ENCODE measurements at places on chromosomes 4 and X.

- H3K4me1 ChIP-seq: no peaks in the 10 kb centered on the region
- no peaks in the 10 kb centered on the region for H3K36me3 ChIP-seq
- H3K27ac ChIP-seq: no peak overlapping the region
- DNase-seq: no peak
Observed at GRCh38 chr4:110821186-110821585, 198.3 kb upstream of the PITX2 start.

DNA sequence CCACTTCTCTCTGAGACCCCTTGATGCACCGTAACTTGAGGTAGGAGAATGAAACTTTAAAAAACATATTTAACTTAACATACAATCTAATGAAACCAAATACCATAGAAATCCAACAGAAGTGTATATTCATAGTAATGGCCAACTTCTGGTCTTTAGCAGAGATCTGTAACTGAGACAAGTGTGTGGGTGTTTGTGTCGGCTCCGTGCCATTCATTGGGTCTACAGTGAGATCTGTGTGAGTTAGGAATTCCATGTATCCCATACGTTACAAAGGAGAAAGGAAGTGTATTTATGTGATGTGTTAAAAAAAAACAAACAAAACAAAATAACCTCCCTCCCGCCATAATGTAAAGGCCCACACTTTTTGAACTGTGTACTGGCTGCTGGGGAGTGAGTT, 348.0 kb upstream of the NR3C2 start:
- no peaks in the 10 kb centered on the region for H3K4me1 ChIP-seq
- no peak overlapping the region for H3K27ac ChIP-seq
- no peaks in the 10 kb centered on the region for H3K27me3 ChIP-seq

DNA sequence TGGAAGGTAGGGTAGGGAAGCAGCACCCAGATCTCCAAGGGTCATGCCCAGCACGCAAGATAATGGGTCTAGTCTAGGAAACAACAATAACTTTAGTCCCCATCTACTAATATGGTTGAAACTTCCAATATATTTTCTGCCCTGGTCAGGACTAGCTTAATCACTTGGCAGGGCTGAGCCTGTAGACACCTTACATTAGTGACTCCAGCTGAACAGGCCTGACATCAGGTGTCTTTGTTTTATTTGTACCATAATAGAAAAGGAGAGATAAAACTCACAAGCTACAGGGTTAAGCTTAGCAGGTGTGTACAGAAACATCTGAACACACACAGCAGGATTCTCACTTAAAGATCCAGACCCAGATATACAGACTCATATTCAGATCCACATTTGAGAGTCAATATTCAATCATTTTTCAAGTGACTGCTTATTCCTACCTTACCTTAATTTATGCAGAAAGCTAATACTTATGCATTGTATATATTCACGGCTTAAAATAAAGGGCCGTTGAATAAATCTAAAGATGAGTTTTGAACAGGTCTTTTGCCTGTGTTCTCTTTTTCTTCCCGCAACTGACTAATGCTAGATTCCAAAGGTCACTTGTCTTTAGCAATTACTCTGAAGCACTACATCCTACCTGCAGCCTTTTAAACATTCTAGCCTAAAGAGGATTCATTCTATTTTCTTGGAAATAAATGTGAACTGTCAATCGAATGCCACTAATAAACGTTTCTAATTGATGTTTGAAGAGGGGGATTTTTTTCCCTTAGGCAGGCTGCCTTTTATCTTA, 745.3 kb downstream of the RPA4 start:
- no peak overlapping the region for H3K4me3 ChIP-seq
- H3K27ac ChIP-seq: no peak overlapping the region
- H3K27me3 ChIP-seq: no peaks in the 10 kb centered on the region
- no peak for DNase-seq

DNA sequence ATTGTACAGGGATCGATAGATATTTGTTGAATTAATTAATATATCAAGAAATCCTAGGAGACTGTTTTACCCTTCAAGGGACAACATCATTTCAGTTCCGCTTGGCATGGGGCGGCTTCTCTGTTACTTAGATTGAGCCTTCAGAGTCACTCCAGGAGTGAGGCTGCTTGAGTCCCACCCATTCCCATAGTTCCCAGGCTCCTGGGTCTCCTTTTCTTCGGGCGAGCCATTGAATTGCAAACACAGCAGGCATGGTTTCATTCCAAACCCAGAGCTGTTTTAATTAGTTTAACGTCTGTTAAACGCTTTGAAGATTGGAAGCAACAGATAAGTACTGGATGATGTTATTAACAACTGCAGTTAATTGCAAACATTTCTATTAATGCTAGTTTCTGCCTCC, 571 bp upstream of the EDA start:
- H3K4me1 ChIP-seq: peaks cover 4% of the 10 kb centered on the region
- H3K4me3 ChIP-seq: peak overlapping the region; percentile 72
- no peak for DNase-seq
- no peaks in the 10 kb centered on the region for H3K36me3 ChIP-seq
- no peak overlapping the region for H3K27ac ChIP-seq
- H3K27me3 ChIP-seq: peaks cover 11% of the 10 kb centered on the region

DNA sequence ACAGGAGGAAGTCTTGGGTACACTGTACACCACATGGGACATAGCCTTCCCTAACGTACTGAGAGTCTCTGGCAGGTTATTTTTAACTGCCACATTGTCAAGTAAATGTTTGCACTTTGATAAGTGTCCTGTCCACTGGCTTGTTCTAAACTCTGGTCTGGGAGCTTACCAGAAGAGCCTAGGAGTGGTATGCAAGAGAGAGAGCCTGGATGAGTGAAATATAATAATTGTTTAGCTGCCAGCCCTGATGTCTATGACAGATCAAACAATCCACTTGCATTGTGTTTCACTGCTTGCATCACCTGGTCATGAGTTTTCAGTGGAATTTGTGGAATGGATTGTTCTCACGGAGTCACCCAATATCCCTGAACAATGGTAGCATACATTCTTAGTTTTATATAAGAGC, 91.6 kb downstream of the SHROOM3 start:
- peaks cover 10% of the 10 kb centered on the region for H3K27me3 ChIP-seq
- H3K4me1 ChIP-seq: no peaks in the 10 kb centered on the region
- no peaks in the 10 kb centered on the region for H3K36me3 ChIP-seq
- H3K4me3 ChIP-seq: no peak overlapping the region
- no peak overlapping the region for H3K27ac ChIP-seq

DNA sequence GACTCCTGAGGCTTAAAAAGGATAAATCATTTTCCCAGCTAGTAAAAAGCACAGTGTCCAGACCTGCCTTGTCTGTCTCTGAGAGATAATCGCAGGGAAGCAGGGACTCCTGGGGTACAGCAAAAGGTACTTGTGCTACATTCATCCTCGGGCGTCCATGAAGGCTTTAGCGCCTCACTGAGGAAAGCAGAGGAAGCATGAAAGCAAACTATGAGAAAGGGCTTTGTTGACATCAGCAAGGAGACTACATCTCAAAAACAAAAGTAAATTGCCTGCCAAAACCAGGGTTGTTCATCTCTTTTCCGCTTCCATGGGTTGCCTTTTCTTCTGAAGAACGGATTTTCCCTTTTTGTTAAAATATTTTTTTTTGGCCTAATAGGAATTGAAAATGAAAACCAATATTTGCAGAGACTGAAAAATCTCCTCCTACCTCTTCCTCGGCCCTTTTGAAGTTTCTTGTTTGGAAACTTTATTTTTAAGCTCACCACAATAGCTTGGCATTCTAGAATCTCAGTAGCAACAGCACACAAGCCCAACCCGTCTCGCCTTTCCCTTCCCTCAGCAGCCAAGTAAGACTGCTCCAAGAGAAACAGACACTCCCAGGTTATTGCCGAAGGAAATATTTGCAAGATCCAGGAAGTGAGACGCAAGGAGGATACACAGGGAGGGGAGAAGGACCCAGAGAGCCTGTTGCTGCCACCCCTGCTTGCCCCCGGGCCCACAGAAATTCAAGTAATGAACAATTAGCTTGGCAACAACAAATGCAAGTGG, 148.3 kb upstream of the DGKK start:
- no peaks in the 10 kb centered on the region for H3K4me1 ChIP-seq
- no peaks in the 10 kb centered on the region for H3K27me3 ChIP-seq
- H3K36me3 ChIP-seq: no peaks in the 10 kb centered on the region
- H3K4me3 ChIP-seq: no peak overlapping the region
- no peak for DNase-seq

DNA sequence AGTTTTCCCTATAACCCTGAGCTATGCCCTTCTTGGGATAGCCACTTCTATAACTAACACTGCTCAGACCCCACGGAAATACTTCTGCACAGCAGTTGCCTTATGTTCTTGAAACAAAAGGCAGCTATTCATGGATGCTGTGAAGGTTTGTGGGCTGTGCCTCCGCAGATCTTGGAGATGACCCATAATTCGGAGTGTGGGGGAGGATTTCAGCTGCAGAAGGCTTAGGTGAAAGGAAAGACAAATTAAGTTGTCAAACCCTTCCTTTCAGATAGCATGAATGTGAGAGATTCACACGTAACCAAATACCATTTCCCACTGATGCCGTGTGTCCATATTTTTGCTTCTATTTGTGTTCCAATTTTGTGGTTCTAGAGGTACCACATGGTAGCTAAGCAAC, 38.1 kb upstream of the NYX start:
- H3K4me3 ChIP-seq: no peak overlapping the region
- H3K4me1 ChIP-seq: no peaks in the 10 kb centered on the region
- H3K27ac ChIP-seq: no peak overlapping the region
- H3K36me3 ChIP-seq: no peaks in the 10 kb centered on the region
- no peak for DNase-seq

- no peaks in the 10 kb centered on the region for H3K36me3 ChIP-seq
- no peak overlapping the region for H3K27ac ChIP-seq
- peaks cover 9% of the 10 kb centered on the region for H3K4me1 ChIP-seq
- H3K27me3 ChIP-seq: peaks cover 3% of the 10 kb centered on the region
- no peak overlapping the region for H3K4me3 ChIP-seq
Observed at GRCh38 chrX:21781525-21781924, 23.6 kb upstream of the SMPX start.

GRCh38 chr4:6395466-6396228, 76.8 kb downstream of the PPP2R2C start:
- no peaks in the 10 kb centered on the region for H3K4me1 ChIP-seq
- H3K4me3 ChIP-seq: no peak overlapping the region
- H3K27ac ChIP-seq: no peak overlapping the region
- no peak for DNase-seq
- H3K27me3 ChIP-seq: no peaks in the 10 kb centered on the region

DNA sequence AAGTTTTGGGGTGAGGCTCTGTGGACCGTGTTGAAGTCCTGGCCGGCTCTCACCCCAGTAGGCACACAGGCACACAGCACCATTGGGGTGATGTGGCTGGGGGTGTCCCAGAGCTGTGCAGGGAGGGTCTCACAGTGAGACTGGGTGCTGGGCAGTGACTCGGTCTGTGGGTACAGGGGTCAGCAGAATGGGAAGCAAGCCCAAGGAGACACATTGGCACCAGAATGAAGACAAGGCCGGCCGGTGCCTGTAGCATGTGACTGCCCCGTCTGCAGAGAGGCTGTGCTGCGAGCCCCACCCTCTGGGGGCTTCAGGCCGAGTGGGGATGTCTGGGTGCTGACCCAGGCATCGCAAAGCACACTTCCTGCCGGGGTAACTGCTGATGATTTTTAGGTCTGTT, 5.2 kb downstream of the MAEA start:
- no peaks in the 10 kb centered on the region for H3K27me3 ChIP-seq
- no peak overlapping the region for H3K4me3 ChIP-seq
- H3K36me3 ChIP-seq: peaks cover 35% of the 10 kb centered on the region
- no peak for DNase-seq
- H3K27ac ChIP-seq: no peak overlapping the region

DNA sequence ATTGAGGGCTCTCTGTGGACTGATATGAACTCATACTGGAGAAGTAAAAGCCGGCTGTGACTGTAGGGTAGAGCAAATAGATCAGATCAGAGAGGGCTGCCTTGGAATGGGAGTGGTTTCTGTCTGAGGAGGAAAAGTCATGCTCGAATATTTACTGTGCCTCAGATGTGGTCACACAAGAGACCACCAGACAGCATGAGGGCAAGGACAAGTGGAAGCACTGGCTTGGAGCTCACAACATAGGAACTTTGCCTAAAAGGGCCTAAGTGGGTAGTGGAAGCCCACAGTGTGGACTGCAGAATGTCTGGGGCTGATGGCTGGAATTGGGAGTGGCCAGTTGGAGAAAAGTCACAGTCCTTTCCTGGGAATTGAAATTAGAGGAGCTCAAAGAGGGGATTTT, 19.8 kb downstream of the GLRB start:
- H3K27ac ChIP-seq: no peak overlapping the region
- no peak overlapping the region for H3K4me3 ChIP-seq
- no peaks in the 10 kb centered on the region for H3K27me3 ChIP-seq
- no peaks in the 10 kb centered on the region for H3K4me1 ChIP-seq
- H3K36me3 ChIP-seq: no peaks in the 10 kb centered on the region

DNA sequence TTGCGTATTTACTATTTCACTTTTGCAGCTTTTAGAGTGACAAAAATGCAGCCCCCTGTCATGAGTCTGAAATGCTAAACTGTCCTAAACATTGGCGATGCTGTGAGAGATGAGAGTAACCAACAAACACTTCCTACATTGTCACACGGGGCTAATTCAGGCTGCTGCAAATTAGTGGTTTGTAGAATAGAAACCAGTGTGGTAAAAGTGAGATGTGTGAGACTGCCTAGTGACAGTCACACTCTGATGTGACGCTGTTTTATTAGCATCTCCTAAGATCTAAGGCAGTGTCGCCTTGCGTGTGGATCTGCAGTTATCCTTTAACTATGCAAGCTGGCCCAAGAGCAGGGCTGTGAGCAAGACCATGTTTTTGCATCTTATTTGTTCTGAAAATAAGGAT, 800.2 kb upstream of the TENM3 start:
- no peak overlapping the region for H3K4me3 ChIP-seq
- H3K27ac ChIP-seq: no peak overlapping the region
- no peaks in the 10 kb centered on the region for H3K4me1 ChIP-seq
- DNase-seq: no peak
- no peaks in the 10 kb centered on the region for H3K27me3 ChIP-seq

- no peak overlapping the region for H3K27ac ChIP-seq
- H3K27me3 ChIP-seq: peaks cover 3% of the 10 kb centered on the region
- DNase-seq: no peak
- H3K4me3 ChIP-seq: no peak overlapping the region
- H3K4me1 ChIP-seq: no peaks in the 10 kb centered on the region
- no peaks in the 10 kb centered on the region for H3K36me3 ChIP-seq
Observed at GRCh38 chr4:7632971-7633370, 198.2 kb upstream of the PSAPL1 start.

- H3K4me3 ChIP-seq: no peak overlapping the region
- no peaks in the 10 kb centered on the region for H3K4me1 ChIP-seq
- H3K27ac ChIP-seq: no peak overlapping the region
Observed at GRCh38 chrX:40845331-40845911, 110.1 kb upstream of the MED14 start.

DNA sequence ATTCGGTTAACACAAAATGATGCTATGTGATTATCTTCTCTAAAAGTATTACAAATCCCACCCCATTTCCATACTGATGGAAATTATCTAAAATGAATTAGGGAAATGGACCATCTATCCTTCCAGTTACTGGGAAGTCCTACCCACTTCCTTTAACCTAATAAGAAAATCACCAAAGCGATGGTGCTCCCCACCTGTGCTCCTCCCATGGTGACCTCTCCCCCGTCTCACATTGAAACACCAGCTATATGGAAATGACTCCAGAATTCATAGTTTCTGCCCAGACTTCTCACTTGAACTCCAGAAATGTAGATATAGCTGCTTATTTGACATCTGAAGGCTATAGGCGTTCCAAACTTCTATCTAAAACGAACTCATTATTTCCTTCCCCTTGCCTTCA, 48.5 kb downstream of the CCKAR start:
- no peaks in the 10 kb centered on the region for H3K27me3 ChIP-seq
- H3K4me3 ChIP-seq: no peak overlapping the region
- no peak for DNase-seq
- peaks cover 66% of the 10 kb centered on the region for H3K36me3 ChIP-seq
